NCI-H1048 (cell line): ENCODE measurements at places on chromosomes 12 and 14.

DNA sequence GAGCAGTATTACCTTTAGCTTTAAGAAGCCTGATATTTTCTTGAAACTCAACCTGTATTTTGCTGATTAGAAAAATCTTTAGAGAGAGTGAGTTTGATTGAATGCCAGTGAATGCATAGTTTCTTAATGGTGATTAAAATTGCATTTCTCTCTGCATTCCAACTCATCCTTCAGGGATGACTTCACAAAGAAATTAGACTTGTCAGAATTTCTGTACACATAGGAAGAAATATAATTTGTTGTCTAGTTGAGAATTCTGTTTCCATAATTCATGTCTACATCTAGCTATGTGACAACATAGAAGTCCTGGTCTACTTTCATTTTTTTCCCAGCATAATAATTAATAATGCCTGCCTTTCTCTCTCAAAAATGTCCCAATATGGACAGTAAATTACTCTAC lies 136.6 kb downstream of the OTOGL start:
- no peak for DNase-seq

- DNase-seq, result no peak
Measured at GRCh38 chr12:72610342-72610741, 338.2 kb downstream of the TRHDE start.

GRCh38 chr14:53537422-53538315 lies 384.5 kb upstream of the DDHD1 start:
- DNase-seq, result no peak

DNA sequence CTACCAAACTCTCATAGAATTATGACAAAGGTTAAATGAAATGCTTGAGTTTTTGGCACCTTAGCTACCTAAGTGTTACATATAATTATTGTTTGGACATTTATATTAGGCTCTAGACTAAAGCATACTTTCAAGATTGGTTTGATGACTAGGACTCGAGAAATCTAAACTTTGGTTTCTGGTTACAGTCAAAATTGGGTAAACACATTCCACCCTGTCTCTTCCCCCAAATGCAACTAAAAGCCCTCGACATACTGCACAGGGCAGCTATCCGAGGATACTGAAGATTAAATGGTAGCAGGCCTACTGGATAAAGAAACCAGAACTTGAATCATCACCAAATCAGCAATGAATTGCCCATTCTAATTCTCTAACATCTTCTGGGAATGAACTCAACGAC lies 369.1 kb downstream of the PRKD1 start:
- DNase-seq, result no peak

GRCh38 chr14:58376791-58377190 lies 18.9 kb upstream of the TOMM20L start:
- DNase-seq, result no peak

- no peak for DNase-seq
Measured at GRCh38 chr14:67514203-67514607, 18.9 kb upstream of the PLEKHH1 start.

GRCh38 chr14:105314287-105315200 lies at the start of gene PACS2:
PACS2 (plus strand) TSS chr14:105314748; CDS start chr14:105314919, 171 bp downstream.
- peak; percentile 15 for DNase-seq

DNA sequence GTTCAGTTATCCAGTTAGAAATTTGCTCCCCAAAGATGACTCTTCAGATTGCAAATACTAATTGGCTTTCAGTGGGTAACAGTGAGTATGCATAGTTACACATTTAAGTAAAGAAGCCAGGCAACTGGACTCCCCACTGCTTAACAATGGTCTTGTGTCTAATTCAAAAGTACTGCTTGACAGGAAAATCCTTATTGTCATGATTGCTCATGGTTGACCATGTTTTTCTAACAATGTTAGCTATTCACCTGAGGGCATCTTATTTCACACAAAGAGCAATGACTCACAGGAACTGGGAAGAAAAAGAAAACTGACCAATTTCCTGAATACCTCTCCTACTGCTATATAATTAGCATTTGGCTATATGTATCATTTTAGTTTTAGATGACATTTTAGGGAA lies 33.7 kb upstream of the ALG10B start:
- DNase-seq, result no peak

- no peak for DNase-seq
Measured at GRCh38 chr12:62903151-62903550, 31.8 kb downstream of the PPM1H start.

DNA sequence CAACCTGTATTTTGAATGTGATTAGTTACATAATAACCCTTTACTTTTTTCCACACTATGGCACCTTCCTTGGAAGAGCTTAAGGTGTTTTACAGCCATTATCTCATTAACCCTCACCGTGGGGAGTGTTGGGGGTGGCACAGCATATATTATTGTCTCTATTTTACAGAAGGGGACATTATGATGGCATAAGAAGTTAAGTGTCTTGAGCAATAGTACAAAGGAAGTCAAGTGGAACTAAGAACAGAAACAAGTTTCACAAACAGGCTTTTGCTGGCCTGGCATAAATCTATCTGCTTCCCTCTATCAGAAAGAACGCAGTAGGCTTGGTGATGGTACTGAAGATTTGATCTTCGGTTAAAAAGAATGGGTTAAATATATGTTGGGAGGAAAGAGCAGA lies 169.7 kb upstream of the OTX2 start:
- DNase-seq, result no peak

GRCh38 chr14:99966037-99966835 lies 99.0 kb upstream of the EVL start:
- no peak for DNase-seq

DNA sequence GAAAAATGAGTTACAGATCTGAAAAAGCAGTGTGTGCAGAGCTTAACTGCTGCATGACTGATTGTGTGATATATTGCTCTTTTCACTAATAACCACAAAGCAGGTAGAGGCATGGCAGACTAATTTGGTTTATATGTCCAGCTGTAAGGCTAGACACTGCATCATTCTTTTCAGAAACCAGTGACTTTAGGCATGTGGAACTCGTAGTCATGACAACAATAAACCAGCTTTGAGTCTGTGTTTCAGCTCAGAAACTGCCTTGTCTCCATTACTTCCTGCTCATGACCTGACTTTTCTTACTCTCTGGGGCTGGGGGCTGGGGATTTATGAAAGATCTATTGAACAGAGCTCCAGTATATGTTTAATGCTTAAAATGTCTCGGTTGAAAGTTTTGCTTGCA lies 146.8 kb upstream of the LRIG3 start:
- no peak for DNase-seq

DNA sequence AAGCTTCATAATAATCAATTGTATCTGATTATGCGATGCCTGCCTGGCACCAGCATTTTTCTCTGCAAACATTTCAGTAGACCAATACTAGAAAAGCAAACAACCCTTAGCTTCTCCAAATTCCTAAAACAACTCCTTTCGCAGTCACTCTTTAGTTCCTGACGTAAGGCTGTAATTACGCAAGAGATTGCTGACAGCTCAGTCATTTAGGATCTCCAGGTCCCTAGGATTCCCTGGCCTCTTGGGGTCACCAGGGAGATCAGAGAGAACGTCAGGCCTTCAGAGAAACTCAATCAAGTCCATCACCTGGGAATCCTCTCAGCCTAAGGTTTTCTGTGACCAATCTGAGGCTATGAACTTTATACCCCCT lies 390.6 kb downstream of the PAWR start:
- no peak for DNase-seq

DNA sequence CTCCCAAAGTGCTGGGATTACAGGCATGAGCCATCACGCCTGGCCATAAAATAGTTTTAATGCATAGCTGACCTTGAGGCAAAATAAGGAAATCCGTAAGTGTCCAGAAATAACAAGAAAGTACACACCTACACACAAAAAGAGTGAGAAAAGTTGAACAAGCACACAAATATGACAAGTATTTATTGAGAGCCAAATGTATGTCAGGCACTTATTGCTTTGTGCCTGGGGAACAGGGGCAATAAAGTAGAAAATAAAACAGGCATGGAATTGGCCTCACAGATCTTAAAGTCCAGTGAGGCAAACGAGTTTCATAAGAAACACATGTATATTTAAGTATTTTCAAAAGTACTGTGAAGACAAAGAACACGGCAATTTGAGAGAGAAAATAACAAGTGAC lies 103.7 kb downstream of the ERGIC2 start:
- DNase-seq, result no peak

DNA sequence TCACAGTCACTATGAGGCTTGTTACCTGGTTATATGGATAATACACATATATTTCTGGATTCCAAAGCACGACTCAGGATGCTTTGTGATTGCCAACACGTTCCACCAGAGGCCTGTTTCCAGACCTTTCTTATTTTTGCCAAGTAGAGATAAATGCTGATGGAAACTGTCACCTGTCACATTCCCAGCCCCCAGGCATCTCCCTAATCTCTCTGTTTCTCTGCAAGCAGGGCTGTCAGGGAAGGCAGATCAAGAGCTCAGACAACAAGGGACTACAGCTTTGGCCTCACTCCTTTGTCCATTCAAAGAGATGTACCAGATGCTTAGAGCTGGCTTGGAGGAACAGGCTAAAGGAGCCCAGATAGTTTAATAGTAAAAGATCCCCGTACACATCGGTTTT lies 21.8 kb upstream of the DDHD1 start:
- DNase-seq, result no peak

DNA sequence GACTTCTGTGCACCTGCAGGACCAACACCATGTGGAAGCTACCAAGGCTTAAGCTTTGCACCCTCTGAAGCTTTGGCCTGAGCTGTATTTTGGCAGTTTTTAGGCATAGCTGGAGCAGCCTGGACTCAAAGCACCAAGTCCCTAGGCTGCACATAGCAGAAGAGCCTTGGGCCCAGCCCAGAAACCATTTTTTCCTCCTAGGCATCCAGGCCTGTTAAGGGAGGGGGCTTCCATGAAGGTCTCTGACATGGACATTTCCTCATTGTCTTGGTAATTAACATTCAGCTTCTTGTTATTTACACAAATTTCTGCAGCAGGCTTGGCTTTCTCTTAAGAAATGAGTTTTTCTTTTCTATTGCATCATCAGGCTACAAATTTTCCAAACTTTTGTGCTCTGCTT lies 475.8 kb upstream of the FLRT2 start:
- DNase-seq, result no peak

DNA sequence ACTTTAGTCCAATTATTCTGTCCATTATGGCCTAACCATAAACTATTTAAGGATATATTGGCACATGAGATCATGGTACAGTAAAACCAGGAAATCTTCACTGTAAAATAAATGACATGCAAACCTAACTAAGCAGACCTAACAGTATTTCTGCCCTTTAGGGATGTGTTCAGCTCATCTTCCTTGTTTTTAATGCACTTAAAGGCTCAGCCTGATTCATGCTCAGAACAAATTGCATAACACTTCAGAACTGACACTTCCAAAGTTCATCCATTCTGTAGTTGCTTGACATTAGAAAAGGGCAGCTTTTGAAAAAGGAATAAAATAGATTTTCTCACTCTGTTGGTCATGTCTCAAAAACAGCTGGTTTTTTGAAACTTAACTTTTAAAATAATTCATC lies 708.5 kb downstream of the C12orf50 start:
- no peak for DNase-seq

- DNase-seq, result no peak
Measured at GRCh38 chr12:113973109-113973904, 7.2 kb upstream of the RBM19 start.

- DNase-seq, result no peak
Measured at GRCh38 chr12:119547001-119547400, 46.6 kb upstream of the TMEM233 start.

DNA sequence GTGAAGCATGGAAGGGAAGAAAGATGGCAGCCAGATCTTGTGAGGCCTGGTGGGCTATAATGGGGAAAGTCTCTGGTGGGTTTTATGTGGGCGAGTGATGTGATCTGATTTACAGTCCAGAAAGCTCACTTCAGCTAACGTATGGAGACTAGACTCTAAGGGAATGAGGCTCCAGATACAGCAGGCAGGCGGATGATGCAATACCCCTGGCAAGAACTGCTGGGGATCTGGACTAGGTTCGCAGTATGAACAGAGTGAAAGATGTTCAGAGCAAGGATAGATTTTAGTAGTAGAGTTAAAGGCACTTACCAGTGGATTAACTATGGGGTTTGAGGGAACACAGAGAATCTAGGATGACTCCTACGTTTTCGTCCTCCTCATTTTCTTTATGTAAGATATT lies 253.1 kb downstream of the ANO2 start:
- DNase-seq, result no peak

DNA sequence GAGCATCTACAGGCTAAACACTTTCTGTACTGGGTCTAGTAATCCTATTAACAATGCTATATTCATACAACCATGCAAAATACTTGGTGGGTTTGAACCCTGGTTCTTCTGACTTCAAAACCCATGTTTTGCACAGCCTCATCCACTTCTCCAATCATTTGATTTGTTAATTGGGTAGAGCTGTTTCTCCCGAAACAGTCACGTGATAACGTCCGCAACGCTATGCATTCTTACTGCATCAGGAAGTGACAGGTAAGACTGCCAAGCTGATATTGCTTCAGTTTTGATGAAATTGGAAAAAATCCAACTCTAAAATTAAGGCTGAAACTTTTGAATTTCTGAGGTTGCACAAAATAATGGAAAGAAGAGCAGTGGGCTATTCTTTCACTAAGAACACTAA lies 30.4 kb upstream of the RNU6-7 start:
- no peak for DNase-seq

GRCh38 chr12:88519802-88520435 lies 60.4 kb downstream of the KITLG start:
- no peak for DNase-seq

GRCh38 chr14:105333613-105334364 lies 19.2 kb downstream of the PACS2 start:
- DNase-seq, result no peak

GRCh38 chr12:27870939-27871338 lies 90.9 kb upstream of the MANSC4 start:
- DNase-seq, result no peak

DNA sequence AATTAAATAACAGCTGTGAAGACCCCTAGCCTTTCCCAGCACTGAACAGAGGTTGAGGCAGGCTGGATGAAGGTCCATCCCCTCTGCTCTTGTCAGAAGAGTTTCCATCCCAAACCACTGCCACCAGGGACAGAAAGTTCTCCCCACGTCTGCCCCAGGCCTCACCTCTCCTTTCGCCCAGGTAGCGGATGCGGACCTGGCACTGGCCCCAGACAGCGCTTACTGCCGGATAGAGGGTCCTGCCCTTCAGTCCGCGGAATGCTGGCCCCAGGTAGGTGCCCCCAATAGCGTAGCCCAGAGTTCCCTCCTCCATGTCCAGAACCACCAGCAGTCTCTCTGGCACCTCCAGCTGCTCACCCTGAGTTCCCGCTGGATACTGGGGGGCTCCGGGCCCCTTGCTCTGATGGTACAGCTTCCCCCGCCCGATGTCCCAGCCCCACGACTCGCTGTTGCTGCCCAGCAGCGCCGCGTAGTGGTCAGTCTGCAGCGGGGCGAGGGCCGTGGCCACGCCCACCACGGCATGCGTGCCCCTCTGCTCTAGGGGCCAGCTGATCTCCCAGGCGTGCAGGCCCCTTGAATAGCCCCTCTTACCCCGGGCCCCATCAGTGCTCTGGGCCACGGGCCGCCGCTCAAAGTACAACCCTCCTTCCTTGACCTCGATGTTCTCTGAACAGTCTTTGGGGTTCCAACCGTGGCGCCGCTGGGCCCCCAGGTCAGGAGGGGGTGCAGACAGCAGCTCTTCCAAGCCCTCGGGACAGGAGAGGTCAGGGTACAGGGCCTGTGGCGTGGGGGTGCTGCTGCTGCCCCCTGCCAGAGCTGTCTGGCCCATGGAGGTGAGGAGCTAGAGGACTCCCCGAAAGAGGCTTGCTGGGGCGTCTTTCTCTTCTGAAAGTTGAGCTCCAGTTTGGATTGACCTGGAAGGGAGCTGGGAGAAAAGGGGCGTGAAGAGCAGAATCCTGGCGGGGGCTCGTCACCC lies 742 bp downstream of the SPSB2 start:
- DNase-seq, result peak; percentile 47
